ENCODE measurements at places on chromosomes 7 and 10.

DNA sequence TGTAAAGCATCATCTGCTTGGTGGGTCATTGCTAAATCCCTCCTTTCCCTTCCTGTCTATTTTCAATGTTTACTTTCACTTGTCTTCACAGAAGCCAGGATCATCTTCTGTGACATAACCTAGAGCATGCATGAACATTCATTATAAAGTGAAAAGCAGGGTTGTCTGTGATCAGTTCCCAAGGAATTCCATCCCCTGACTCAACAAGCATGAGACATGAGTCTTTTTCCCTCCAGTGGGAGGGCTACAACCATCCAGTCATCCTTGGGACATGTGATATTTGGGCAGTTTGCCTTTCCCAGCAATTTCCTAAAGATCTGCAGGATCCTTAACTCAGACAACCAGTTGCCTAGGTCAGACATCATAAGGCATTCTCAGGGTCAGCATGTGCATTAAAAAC, 166.3 kb upstream of the TMEM196 start:
- no peak for DNase-seq

DNA sequence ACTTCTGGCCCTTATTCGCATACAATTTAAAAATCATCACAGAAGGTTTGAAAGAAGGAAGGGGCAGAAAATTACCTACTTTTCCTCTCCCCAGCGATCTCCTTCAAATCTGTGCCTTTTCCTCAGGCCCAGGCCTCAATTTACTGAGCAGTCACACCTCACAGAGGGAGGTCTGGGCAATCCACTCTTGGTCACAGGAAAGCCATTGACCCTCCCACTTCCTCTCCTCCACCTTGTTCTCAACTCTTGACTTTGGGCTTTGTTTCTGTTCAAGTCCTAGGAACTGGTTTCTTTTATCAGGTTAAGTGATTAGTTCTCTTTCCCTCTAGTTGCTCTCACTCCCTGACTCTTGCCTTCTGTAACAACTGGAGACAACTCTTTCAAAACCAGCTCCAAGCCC, 37.0 kb upstream of the ATRNL1 start:
- DNase-seq, result no peak

GRCh38 chr7:50558294-50559053, 6.7 kb downstream of the DDC start:
- DNase-seq, result no peak

GRCh38 chr7:135538376-135538775, 19.3 kb upstream of the NUP205 start:
- no peak for DNase-seq

- no peak for DNase-seq
Observed at GRCh38 chr10:70137927-70138883, 5.6 kb upstream of the AIFM2 start.

GRCh38 chr7:44188480-44189225, 586 bp downstream of the GCK start:
- no peak for DNase-seq

- DNase-seq, result no peak
Observed at GRCh38 chr10:76738991-76739390, 898.6 kb downstream of the KCNMA1 start.

GRCh38 chr10:2225609-2226008, 488.3 kb upstream of the ADARB2 start:
- no peak for DNase-seq

DNA sequence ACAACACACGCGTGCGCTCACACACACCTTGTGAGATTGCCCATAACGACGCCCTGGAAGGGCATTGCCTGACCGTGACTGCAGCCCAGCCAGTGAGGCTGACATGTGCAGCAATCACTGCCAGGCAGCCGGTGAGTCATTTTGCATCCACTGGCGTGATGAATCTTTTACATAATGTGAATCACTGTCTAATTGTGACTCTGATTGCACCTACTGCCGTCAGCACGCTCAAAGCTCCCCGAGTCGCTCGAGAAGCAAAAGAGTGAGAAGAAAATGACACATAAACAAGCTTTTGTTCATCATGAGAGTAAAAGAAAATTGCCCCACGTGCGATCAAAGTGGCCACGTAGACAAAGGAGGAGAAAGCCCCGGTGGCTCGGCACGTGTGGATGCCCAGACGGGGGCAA, 117.4 kb upstream of the PFKP start:
- no peak for DNase-seq

- no peak for DNase-seq
Observed at GRCh38 chr7:99021941-99022560, 121.9 kb downstream of the SMURF1 start.

GRCh38 chr10:120314442-120314841, 142.6 kb upstream of the PLPP4 start:
- no peak for DNase-seq

DNA sequence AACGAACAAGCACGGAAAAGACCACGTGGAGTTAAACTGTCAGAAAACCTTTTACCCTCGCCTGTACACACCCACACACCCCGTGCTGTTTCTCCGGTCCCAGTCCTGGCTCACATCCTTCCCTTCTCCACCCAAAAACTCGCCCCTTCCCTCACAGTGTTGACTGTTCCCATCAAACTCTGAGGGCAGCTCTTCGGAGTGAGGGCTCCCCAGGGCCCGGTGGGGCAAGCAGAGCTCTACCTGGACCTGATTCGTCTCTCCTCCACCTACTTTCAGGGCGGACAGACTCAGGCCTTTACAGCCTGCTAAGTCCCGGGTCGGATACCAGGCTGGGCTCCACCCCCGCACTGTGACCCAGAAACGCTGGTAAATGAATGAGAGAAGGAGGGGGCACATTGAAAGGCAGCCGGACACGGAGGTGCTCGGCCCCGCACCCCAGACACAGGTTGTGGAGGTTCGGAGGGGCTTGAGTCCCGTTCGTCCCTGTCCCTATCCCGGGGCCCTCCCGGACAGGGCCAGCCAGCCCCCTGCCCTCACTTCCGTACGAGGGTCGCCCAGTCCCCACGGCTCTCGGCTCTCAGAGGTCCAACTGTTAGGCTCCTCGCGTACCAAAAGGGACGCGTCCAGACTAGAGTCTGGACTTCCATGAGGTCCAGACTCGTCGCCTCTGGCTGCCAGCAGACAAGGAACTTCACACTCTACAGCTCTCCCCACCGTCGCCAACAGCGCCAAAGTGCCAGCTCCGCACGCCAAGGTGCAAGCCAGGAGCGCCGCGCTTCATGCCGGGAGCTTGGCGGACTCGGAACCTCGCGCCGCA, 31.7 kb upstream of the ASL start:
- peak; percentile 31 for DNase-seq

DNA sequence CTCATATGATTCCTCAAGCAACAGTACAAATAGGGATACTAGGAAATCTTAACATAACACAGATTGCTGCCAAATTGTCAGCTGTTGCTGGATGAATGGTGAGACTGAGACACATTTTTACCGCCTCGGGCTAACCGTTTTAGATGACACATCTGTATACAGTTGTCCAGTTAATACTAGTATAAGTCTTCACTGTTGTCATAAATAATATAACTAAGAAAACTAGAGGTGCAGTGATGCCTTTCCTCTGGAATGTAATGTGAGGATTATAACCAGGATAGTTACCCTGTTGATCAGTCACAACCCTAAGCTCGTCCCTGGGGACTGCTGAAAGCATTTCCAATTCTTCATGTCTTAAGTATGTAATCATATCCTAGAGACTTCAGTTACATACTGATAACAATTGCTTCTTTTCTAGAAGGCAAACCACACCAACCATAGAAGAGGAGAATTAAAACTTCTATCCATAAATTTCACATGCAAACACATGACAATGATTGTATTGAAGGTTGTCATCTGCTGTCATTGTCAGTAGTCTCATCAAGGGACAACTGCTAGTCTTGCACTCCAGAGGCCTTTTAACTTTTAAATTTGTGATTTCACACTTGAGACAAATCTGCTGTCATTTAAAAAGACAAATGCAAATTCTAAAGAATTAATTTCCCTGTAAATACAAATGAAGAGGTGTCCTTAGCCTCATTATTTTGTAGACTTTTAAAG, 100.4 kb upstream of the SEMA3D start:
- DNase-seq, result no peak

- DNase-seq, result no peak
Observed at GRCh38 chr10:14751921-14752320, 22.8 kb downstream of the FAM107B start.

GRCh38 chr10:7391748-7392147, 19.1 kb downstream of the SFMBT2 start:
- no peak for DNase-seq

DNA sequence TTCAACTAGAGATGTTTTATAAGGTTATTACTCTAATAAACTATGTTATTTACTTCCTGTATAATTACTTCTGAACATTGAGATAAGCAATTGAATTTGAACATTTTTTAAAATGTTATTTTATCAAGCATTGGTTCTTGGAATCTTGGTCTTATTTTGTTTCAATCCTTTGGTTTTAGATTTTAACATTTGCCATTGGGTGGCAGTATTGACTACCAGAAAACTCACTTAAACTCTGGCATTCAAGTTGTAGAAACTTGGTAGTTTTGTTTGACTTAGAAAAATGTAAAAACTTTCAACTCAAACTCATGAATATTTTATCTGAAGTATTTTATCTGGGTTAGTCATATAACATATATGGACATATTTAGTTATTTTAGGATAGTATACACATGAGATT, 48.1 kb downstream of the ATRNL1 start:
- DNase-seq, result no peak

- DNase-seq, result no peak
Observed at GRCh38 chr10:82981137-82981723, 1106.2 kb downstream of the NRG3 start.

GRCh38 chr10:71358277-71358676, 38.4 kb upstream of the CDH23 start:
- DNase-seq, result no peak

DNA sequence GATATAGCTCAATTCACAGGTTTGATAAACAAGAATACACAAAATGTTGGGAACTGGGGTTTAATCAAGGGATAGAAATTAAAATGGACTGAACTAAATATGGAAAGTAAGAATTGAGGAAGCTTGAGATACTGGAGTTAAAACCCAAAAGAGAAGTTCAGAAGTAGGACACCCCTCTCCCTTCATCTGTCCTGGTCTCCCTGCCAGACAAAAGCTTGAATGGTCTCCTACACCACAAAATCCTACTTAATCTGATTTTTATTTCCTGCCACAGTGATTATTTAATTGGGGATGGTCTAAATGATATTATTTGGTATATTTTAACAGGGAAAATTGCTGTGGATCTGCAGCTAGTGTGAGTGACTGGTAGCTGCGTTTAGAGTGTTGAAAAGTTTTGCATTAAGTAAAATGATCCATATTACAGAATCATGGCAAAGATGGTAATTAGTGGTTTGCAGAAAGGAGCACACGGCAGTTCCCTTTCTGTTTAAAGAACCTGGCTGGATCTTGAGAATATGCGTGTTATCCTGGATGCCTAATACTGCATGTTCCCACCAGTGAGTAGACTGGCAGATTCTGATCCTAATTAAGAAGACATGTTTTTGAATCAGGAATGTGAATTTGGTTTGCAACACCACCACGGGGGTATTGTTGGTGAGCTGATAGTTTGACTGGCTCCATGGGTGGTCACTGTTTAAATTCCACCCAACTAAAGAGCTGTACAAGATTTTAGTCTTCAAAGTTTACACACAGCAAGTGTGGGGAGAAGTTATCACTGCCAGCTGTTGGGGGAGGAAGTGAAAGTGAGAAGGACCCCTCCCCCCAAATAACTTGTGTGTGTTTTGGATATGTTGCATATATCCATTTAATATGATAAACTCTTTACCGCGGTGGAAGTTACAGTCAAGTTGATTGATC, 5.5 kb downstream of the RBM20 start:
- DNase-seq, result no peak

GRCh38 chr10:83274088-83274487, 865.2 kb upstream of the GHITM start:
- no peak for DNase-seq

DNA sequence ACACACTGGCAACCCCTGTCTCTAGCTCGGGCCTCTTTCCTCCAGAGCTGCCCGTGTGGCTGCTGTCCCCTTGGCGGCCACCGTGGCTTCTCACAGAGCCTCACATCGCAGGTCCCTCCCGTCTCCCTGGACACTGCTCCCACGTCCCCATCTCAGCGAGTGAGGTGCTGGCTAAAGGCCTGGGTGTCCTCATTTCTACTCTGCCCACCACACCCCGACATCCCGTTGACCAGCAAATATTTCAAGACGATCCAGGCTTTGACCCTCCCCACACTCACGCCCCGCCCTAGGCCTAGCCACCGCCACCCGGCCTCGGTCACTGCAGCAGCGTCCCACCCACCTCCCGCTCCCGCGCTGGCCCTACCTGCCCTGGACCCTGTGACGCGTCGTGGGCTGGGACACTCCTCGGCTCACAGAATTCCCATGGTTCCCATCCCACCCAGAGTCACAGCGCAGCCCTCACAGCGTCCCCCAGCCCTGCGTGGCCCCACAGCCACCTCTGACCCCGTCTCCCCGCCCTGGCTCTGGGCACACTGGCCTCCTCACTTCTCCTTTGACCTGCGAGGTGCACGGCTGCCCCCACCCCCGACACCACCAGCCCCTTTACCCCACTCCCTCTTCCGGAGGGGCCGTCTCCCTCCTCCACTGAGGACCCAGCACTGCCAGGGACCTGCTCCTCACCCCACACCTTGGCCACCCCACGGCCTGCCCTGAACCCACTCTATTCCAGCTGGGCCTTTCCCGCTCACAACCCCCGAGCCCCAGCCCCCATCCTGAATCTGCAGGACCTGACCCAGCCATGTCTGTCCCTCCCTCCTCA, 6.9 kb downstream of the ADAP1 start:
- no peak for DNase-seq

DNA sequence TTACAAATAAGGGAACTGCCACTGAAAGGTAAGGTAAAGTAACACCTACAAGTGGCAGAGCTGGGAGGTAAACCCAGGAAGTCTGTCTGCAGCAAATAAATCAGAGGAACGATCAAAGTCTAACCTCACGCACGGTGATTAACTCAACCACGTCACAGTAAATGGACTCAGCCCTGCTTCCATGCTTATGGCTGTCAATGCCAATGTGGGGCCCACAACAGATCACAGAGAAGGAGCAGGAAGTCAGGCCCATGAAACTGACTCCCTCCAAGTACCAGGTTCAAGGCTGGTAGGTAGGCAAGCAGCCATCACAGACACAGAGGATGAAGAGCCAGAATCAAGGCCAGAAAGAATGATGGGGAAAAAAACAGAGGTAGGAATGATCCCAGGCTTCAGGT, 38.0 kb upstream of the ACSL5 start:
- no peak for DNase-seq

- DNase-seq, result no peak
Observed at GRCh38 chr10:58440484-58440883, 55.3 kb downstream of the TFAM start.

GRCh38 chr10:72626444-72626754, 520 bp upstream of the MICU1 start:
- DNase-seq, result no peak

- no peak for DNase-seq
Observed at GRCh38 chr7:30347226-30348082, 63.1 kb downstream of the ZNRF2 start.

DNA sequence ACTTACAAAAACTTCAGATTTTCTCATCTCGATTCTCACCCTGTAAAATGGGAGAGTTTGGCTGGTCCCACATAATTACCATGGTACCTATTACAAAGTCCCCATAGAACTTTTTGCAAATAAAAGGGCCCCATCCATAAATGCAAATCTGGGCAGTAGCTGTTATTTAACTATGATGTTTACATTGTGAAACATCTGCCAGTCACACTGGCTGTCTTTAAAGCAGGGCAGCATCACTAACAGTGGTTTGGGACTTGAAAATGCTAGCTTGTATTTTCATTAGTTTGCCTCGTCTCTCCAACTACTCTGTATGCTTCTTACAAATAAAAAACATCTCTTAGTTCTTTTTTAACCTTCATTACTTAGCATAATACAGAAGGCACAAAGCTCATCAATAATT, 240.7 kb downstream of the FZD1 start:
- no peak for DNase-seq

- no peak for DNase-seq
Observed at GRCh38 chr7:67738958-67739357, 742.3 kb downstream of the TYW1 start.

All from T-cell (primary cell).